ELF-1 (cell line): ENCODE measurements at places on chromosomes 6 and 20.
A peak's percentile ranks its signal among the peaks of the same experiment; 100 is the strongest.

DNA sequence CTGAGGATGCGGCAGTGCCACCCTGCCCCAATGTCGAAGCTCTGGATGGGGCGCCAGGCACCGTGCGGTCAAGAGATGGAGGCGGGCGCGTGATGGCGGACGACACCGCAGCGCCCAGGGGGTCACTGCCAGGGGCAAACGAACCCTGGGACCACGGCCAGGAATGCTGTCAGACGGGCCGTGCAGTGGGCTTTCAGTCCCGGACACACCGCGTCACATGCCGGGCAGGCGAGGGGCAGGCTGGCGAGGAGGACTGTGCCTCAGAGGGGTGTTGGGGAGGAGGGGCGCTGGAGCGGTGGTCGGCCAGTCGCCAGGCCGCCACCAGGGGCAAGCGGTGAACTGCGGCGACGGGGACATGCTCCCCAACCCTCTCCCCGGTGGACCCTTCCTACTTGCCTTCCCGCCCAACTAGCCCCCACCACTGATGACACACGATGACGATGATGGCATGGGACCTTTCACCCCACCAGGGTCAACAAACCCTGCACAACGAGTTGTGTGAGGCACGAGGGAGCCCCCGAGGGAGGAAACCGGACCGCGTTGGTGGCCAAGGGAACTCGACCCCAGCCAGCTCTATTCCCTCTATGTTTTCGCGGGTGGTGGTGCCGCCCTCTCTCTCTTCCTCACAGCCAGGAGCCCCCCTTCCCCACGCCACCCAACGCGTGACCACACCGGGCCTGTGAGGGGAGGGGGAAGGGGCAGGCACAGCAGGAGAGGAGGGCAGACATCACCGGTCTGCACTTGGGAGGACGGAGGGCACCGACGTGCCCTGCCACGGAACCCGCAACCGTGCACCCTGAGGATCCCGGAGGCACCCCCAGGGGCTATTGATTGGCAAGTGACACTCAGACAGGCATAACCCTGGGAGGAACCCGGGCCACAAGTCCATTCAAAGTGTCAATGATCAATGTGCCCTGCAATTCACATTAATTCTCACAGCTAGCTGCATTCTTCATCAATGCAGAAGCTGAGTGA is 1960.9 kb upstream of the DEFB115 start:
- DNase-seq = no peak

DNA sequence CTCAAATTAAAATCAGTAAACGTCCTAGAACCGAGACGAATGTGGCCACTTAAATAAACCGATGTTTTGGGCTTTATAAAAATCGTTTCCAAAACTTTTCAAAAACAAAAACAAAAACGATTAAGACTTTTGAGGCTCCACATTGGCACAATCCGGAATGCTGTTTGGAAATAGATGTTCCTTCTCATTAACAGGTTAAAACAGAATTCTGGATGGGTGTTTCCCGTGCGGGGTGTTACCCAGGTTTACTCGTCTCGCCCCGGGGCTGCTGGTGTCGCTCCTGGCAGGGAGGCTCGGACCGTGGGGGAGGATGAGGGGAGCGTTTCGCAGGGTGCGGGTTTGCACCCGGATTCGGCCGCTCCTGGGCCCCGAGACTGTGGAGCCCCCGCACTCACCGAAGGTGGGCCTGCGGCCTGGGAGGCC is 1.2 kb downstream of the GATA5 start:
- no peak for DNase-seq

- no peak for DNase-seq
These were observed 332.3 kb downstream of the BCKDHB start for GRCh38 chr6:80438772-80439171.

GRCh38 chr6:109252261-109253041 is 129.8 kb downstream of the CD164 start:
- no peak for DNase-seq

DNA sequence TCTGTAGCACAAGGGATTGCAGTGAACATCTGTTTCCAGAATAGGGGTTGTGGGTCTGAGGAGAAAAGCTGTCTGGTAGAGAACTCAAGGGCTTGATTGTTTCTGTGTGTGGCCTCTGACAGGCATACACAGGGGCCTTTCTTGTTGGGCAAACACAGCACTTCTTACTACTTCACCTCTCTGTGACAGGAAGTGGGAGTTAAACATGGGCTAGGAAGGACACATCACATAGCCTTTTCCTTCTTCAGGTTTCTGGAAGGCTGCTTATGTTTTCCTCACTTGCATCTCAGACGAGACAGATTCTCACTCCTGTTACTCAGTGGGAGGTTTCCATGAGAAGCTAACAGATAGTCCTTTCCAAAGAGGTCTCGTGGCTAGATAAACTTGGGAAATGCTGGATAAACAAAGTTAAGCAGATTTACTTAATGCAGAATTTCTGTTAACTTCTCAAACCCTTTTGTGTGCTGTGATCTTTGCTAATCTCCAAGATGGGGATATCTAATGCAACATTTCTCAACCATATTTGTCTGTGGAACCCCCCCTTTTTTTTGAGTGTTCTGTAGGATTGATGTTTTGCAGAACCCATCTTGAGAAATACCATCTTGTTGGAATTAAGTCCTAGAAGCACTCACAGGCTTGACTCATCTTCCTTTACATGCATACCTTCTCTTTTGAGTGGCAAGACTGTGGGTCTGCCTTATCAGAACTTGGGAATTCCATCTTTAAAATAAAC is 41.9 kb upstream of the RNF8 start:
- DNase-seq = no peak

GRCh38 chr20:1174787-1175186 is 10.0 kb downstream of the TMEM74B start:
- DNase-seq = no peak

- DNase-seq = no peak
These were observed 511.5 kb upstream of the SOX4 start for GRCh38 chr6:21082091-21082490.

GRCh38 chr20:17518339-17519052 is 12.7 kb downstream of the BFSP1 start:
- DNase-seq = no peak

DNA sequence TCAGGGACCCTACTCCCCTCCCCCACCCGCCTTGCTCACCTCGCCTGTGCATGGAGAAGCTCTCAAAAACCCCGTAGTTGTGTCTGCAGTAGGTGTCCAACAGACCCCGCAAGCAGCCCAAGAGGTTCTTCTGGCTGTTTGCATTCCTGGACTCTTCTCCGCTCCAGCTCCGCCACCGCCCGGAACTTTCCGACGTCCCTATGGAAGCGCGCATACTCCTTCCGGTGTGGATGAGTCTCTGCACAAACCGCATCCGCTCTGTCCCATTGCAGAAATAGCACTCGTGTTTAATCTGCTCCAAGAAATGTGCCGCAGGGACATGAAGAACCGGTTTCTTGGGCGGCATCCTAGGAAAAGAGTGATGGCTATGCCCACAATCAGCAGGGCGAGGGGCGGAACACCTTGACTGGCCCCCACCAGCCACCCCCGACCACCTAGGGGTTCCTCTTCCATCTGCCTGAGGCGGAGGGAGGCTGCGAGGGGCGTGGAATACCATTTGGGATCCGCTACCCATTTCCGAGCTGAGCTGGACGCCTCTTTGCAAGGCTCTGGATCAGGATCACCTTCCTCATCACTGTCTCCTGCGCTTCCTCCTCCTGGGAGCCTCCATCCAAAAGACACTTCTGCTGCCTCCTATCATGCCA is 20.2 kb downstream of the HLA-DRA start:
- DNase-seq = no peak

DNA sequence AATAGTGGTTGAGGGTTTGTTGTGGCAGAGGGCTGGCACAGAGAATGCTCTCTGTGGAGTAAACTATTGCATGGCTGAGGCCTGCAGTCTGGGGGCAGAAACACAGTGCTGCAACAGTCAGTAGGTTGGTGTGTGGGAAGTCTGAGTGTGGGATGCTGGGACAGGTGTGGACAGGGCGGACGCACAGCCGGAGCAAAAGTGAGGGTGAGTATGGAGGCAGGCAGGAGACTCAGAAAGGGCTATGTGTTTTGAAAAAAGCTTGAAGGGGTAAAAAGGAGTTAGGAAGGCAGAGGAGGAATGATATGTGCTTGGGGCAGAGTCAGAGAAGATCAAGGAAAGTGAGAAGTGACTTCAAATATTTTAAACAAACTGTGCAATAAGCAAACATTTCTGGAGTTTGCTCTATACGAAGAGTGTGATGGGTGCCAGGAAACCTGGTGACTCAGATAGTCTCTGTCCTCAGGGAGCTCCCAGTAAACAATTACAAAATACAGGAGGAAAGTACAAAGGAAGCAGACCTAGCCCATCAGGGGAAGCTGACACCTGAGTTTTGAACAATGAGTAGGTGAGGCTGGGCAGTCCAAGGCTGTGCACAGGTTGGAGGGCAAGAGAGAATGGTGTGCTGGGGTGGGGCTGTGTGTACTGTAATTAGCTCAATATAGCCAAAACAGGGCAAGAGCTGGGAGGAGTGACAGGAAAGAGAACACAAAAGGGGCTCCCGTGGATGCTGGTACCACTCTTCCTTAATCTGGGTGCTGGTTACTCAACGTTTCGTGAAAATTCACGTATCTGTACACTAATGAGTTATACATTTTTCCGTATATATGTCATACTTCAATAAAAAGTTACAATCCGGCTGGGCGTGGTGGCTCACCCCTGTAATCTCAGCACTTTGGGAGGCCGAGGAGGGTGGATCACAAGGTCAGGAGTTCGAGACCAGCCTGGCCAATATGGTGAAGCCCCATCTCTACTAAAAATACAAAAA is 55.2 kb downstream of the PIGU start:
- no peak for DNase-seq

DNA sequence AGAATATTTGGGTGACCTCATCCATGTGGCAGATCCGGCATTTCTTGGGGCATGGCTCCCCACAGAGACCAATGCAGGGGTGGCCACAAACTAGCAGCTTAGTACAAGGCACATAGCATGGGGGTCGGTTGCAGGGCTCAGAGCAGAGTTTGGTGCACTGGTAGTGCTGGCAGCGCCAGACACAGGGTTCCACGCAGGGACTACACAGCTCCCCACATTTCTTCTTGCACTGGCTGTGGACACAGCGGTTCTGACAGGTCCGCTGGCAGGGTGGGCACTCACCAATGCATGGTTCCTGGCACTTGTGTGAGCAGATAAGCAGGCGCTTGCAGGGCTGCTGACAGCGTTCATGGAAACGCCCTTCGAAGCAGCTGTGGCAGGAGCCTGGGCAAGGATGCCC is 29.1 kb downstream of the DDX27 start:
- no peak for DNase-seq

DNA sequence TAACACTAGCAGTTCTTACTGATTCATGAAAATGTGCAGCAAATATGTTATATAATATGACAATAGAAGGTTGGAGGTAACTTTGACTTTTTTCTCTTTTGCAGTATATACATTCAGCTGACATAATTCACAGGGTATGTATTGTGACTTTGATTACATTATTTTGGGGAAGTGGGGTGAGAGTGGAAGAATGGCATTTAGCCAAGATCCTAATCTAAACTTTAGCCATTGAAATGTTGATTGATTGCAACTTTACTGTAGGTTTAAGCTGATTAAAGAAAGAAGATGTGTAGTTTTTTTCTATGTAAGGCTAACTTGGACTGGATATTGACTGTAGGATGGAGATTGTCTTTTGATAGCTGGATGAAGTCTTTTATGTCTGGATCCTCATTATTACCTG is 46.0 kb downstream of the MAPK14 start:
- DNase-seq = no peak

GRCh38 chr6:33249732-33250630 is 21.7 kb downstream of the VPS52 start:
- peak; percentile 44 for DNase-seq

DNA sequence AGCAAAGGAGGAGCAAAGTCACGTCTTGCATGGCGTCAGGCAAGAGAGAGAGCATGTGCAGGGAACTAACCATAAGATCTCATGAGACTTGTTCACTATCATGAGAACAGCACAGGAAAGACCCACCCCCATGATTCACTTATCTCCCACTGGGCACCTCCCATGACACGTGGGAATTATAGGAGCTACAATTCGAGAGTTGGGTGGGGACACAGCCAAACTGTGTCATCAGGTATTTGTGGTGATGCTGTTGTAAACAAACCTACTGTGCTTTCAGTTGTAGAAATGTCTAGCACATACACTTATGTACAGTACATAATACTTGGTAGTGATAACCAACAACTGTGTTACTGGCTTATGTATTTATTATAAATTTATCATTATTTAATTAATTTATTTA is 128.3 kb downstream of the UTRN start:
- no peak for DNase-seq

DNA sequence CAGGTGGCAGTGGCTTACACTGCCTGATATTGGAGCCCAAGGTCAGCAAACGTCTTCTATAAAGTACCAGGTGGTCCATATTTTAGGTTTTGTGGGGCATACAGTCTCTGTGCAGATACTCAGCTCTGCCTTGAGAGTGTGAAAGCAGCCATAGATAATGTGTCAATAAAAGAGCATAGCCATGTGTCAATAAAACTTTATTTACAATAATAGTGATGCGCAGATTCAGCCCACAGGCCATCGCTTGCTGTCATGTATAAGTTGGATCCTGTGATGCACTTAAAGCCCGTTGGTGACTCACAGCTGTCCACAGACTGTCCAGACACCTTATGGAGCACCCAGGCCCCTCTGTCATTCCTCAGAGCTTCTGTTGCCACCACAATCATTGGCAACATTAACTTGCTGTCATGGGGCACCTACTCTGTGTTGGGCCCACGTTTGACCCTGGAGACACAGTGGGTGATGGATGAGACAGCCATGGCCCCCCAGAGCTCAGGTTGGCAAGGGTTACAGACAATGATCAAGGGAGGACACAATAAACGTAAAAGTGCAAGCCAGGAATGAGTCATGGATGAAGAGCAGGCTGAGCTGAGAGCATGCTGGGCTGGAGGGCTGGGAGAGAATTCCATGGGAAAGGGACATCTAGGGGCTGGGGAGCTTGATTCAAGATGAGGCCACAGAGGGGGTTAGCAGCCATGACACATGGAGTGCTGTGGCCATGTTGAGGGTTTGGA is 173.6 kb downstream of the TAF4 start:
- no peak for DNase-seq

DNA sequence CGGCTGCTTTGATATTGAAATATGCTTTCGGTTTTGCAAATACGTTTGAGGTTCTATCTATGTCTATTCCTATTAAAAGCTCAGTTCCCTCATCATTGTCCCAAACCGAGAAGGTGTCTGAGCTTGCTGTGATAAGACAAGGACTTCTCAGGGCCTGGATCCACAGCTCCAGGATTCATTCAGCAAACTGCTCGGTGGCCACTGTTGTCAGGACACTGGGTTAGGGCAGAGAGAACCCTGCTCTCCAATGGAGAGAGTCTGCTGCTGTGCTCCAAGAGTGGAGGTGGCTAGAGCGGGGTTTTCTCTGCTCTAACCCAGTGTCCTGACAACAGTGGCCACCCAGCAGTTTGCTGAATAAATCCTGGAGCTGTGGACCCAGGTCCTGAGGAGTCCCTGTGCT is 198.5 kb downstream of the CDH4 start:
- DNase-seq = no peak

GRCh38 chr20:39775110-39775509 is 813.0 kb downstream of the DHX35 start:
- no peak for DNase-seq

- DNase-seq = no peak
These were observed 118.1 kb upstream of the TMEM181 start for GRCh38 chr6:158441716-158442215.

- DNase-seq = no peak
These were observed 161.8 kb upstream of the GRIK2 start for GRCh38 chr6:101231606-101232235.

- no peak for DNase-seq
These were observed 429.6 kb downstream of the NKAIN2 start for GRCh38 chr6:124233221-124233620.

GRCh38 chr20:23059001-23059400 is 9.5 kb upstream of the THBD start:
- no peak for DNase-seq
